ENCODE measurements at places on chromosomes 12 and 14.
A peak's percentile ranks its signal among the peaks of the same experiment; 100 is the strongest.

DNA sequence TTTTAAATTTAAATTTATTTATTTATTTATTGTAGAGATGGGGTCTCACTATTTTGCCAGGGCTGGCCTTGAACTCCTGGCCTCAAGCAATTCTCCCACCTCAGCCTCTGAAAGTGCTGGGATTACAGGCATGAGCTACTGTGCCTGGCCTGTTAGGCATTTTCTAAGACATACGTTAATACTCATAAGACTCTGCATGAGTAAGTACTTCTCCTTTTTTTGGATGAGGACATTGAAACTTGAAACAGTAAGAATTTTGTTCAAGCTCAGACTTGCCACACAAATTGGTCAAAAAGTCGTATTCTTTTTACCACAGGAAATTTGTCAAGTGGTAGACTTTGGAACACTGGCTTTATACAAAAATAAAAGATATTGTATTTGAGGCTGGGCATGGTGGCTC, 187.4 kb upstream of the RASSF8 start:
- DNase-seq: no peak

DNA sequence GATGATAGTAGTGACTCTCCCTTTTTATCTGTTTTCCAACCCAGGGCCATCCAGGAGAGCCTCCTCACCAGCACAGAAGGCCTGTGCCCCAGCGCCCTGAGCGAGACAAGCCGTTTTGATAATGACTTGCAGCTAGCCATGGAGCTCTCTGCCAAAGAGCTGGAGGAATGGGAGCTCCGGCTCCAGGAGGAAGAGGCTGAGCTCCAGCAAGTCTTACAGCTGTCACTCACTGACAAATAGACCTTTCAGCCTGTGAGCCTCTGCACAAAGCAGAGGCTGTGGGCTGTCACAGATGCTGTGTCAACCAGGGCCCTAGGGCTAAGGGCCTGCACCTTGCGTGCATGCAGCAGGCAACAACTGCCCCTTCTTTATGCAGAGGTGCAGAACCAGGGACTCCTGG, 11.0 kb downstream of the C12orf76 start:
- DNase-seq: no peak

GRCh38 chr12:34398366-34398705, 376.0 kb downstream of the ALG10 start:
- peak; percentile 2 for DNase-seq

DNA sequence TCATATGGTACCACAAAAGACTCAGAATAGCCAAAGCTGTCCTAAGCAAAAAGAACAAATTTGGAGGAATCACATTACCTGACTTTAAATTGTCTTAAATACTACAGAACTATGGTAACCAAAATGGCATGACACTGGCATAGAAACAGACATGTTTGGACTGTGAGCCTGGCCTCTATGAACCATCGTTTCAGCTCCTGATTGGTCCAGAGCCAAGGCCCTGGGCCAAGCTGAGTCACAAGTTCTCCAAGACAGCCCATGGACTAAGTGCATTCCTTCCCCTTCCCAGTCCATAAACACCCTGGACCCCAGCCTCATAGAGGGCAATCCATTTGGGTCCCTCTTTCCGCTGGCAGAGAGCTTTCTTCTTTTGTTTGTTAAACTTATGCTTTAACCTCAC, 12.1 kb upstream of the PRR4 start:
- no peak for DNase-seq

DNA sequence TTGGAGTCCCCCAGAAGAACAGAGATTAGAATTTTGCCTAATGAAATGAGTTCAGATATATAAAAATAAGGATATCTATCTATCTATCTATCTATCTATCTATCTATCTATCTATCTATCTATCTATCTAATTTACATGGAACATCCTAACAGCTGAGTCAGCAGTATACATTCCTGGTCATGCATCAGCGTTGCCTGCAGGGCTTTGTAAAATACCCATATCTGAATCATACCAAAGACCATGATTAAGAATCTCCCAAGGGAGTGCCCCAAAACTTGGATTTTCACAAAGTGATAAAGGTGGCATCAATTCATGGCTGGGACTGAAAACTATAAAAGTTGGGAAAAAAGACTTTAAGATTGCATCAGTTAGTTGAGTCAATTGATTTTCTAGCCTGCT, 32.7 kb upstream of the SYT10 start:
- no peak for DNase-seq

- no peak for DNase-seq
These were observed 65.0 kb upstream of the SINHCAF start for GRCh38 chr12:31390991-31391390.

DNA sequence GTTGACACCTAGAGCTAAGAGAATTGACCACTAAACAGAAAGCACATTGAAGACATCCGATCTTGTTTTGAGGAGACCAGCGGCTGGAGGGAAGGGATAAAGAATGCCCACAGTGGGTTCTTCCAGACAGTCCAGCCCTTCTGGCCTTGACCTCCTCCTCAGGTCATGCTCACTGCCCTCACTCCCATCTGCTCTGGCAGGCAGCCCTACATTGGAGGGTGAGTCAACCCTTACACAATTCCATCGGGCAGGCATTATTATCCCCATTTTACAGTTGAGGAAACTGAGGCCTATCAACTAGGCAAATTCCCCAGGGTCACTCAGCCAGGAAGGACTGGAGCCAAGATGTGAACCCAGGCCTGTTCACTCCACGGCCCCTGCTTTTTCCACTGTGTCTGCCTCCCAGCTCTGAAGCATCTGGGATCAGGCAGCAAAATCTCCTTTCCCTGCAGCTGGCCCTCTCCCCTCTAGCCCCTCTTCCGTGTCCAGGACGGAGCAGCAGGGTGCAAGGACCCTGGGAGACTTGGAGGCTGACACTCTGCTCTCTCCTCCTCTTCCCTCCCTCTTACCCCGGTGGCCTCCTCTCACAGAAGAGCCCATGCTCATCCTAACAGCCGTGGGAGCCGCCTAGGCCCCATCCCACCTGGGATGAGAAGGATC, 5.3 kb downstream of the SCNN1A start:
- no peak for DNase-seq

DNA sequence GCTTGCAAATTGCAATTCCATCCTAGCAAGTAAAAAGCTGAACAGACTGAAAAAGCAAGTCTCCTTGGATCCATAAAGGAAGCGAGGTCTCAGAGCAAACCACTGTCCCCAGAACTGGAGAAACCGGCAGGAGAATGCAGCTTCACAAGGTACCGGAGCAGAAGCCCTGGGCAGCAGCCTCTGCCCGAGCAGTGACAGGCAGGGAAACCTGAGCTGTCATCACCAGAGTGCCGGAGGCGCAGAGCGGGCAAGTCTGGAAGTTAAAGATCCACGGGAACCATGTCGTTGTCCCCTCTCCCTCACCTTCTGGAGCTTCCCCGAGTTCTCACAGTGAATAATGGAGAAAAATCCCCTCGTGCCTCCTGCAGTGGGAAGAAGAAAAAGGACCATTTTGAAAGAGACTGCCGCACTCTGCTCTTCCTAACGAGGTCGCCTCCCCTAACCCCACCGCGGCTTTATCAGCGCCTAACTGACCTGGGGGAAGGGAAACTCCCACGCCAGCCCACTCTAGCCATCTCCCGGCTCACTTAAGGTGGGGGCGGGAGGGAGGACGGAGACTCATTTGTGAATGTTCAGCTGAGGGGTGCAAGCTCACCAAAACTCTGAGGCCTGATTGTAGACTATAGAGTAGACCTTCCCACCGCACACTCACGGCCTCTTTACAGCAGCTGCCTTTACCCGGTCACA, 27.8 kb downstream of the FBXL14 start:
- DNase-seq: no peak

DNA sequence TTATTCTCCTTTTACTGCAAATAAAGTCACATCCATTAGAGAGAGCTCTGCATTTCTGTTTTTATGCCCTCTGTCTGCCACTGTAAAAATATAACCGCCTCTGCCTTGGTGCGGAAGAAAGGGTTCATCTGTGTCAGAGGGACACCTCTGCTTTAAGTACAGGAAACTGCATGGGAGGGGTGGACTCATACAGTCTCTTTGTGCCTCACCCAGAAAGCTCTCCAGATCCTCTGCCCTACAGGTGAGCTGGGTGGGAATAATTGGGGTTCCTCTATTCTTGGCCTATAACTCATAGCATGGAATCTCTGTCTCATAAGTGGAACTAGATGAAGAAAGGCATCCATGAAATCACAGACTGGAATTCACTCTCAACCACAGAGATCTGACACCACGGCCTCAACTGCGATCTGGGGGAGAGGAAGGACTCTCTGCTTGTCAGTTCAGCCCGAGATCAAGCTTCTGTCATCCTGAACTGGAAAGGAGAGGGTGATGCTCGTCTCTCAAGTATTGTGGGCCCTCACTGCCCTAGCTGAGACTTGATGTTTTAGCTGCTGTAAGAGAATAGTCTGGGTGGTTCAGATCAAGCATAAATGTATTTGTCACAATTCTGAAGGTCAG, 702.3 kb downstream of the TMEM121 start:
- DNase-seq: peak; percentile 31

GRCh38 chr12:63977441-63977840, 132.9 kb downstream of the SRGAP1 start:
- no peak for DNase-seq

GRCh38 chr12:2495417-2496112, 299.2 kb upstream of the FKBP4 start:
- no peak for DNase-seq

DNA sequence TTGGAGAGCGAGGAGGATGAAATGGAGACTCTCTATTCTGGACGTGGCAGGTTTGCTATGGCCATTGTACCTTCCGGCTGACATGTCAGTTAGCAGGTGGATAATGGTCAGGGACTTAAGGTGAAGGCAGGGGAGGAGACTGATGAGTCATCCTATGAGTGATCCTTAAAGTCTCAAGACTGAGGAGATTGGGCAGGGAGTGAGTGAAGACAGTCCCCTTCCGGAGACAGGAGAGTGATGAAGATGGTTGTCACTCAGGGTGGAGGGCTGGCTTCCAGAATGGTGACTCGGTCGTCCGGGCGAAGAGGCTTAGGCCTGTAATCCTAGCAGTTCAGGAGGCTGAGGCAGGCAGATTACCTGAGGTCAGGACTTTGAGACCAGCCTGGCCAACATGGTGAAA, 49.8 kb upstream of the CCDC63 start:
- DNase-seq: no peak
